Endodermal cell (in vitro differentiated cells): ENCODE measurements at places on chromosomes 1 and 21.

DNA sequence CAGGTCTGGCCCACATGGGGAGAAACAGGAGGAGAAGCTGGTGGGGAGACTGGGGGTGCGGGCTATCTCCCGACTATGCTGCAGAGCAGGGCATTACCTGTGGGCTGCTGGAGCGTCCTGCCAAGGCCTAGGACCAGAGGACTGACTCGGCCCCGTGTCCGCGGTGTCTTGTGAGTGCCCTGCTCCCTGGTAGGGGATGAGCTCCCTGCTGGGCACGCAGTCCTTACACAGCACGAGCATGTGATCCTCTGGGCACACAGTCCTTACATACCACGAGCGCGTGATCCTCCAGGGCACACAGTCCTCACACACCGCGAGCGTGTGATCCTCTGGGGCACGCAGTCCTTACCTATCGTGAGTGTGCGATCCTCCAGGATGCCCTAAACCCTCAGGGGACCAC lies 31.8 kb upstream of the CSF3R start:
- no peak for DNase-seq
- no peak overlapping the region for H3K4me3 ChIP-seq
- H3K27ac ChIP-seq = no peak overlapping the region
- H3K36me3 ChIP-seq = no peaks in the 10 kb centered on the region
- H3K4me1 ChIP-seq = no peaks in the 10 kb centered on the region

DNA sequence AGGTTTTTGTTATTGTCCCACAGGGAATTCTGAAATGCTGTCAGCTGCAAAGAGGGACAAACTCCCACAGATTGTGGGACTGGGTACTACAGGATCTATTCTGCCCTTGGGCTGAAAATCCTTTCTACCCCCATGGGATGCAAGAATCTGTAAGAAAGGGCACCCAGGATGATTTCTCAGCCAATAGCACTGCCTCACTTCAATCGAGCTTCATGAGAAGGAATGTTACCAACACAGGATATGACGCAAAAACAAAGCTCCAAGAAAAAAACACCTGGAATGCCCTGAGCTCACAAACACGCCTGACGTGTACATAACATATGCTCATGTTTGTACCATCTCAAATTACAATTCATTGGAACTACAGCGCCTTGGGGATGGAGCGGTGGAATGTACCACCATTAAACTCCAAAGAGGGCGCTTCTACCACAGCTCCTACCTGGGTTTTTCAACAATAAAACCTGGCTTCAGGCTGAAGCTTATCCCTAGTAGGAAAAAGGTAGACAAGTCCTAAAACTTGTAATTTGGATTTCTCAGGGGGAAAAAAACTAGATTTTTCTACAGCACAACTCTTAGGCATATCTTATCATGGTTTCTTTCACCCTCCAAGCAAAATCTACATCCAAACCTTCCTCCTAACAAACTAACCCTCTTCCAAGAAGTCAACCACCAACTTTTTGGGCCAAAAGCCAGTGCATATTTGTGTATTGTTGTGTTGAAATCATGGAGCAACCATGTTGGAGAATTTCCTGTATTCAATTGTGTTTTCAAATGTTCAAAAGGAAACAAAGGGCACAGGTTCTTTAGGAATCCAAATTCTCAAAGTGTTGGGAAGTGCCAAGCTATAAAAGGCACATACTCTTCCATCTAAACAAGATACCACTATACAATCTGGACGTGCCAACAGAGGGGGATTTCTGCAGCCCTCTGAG lies 78.9 kb downstream of the TGFBR3 start:
- H3K4me3 ChIP-seq = no peak overlapping the region
- no peak overlapping the region for H3K27ac ChIP-seq
- H3K27me3 ChIP-seq = no peaks in the 10 kb centered on the region
- no peak for DNase-seq
- H3K36me3 ChIP-seq = no peaks in the 10 kb centered on the region

GRCh38 chr1:157101149-157101548 lies 1.5 kb upstream of the ETV3L start:
- H3K27ac ChIP-seq = no peak overlapping the region
- no peaks in the 10 kb centered on the region for H3K27me3 ChIP-seq
- peaks cover 6% of the 10 kb centered on the region for H3K4me1 ChIP-seq
- no peak for DNase-seq
- no peak overlapping the region for H3K4me3 ChIP-seq

GRCh38 chr1:145972580-145972979 lies 8.1 kb downstream of the POLR3GL start:
- no peak overlapping the region for H3K4me3 ChIP-seq
- no peak overlapping the region for H3K27ac ChIP-seq
- no peaks in the 10 kb centered on the region for H3K27me3 ChIP-seq
- H3K36me3 ChIP-seq = no peaks in the 10 kb centered on the region
- peak; percentile 19 for DNase-seq
- H3K4me1 ChIP-seq = no peaks in the 10 kb centered on the region

GRCh38 chr1:4005431-4005830 lies 105.4 kb upstream of the C1orf174 start:
- no peaks in the 10 kb centered on the region for H3K27me3 ChIP-seq
- no peak overlapping the region for H3K27ac ChIP-seq
- H3K4me1 ChIP-seq = no peaks in the 10 kb centered on the region
- DNase-seq = no peak
- H3K36me3 ChIP-seq = no peaks in the 10 kb centered on the region

- H3K27ac ChIP-seq = no peak overlapping the region
- H3K36me3 ChIP-seq = no peaks in the 10 kb centered on the region
- no peaks in the 10 kb centered on the region for H3K4me1 ChIP-seq
- no peak for DNase-seq
- H3K27me3 ChIP-seq = no peaks in the 10 kb centered on the region
- no peak overlapping the region for H3K4me3 ChIP-seq
These were observed 96.2 kb downstream of the FASLG start for GRCh38 chr1:172755099-172755498.
